ENCODE measurements at places on chromosomes 3 and 15.

GRCh38 chr3:119310071-119310470 is 15.9 kb downstream of the ARHGAP31 start:
- DNase-seq = no peak

- DNase-seq = no peak
Observed at GRCh38 chr3:143837076-143837475, 11.2 kb downstream of the SLC9A9 start.

DNA sequence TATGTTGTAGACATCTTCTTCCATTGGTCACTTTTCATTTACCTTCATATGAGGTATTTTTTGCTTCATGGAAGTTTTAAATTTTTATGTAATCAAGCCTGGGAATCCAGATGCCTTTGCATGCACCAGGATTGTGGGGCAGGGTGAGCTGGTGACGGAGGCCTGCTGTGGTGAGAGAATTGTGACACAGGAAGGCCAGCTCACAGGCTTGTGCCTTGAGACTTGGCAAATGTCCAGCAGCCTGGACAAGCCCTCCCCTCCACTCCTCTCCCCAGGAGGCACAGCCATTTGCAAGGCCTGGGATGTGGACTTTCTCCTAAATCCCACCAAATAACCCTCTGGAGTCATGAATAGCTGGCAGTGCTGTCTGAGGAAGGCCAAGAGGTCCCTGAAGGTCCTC is 67.4 kb downstream of the RHCG start:
- no peak for DNase-seq

DNA sequence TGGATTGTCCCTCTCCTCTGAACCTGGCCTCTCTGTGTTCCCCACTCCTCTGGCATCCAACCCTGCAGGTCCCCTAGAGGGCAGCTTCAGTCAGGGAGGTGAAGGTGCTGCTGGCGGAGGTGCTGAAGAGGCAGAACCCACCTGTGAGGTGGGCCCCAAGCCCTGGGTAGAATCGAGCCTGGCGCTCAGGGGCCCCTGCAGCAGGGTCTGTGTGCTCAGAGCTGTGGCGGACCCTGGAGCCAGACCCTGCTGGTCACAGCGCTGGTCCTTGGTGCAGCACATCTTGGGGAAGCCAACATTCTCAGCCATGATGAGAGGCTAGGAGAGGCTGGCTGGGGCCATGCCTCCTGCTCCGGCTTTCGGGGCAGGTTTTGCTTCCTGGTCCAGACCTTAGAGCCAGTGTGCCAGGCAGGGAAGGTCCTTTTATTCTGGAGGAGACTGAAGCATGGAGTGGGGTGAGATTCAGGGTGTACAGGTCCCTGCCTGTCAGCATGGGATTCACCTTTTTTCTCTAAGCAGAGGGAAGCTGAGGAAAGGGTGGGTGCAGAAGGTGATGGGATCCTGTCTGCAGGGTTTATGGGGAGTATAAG is 54.7 kb upstream of the TAMM41 start:
- no peak for DNase-seq

GRCh38 chr3:70506775-70507174 is 194.3 kb upstream of the MDFIC2 start:
- DNase-seq = no peak

- DNase-seq = no peak
Observed at GRCh38 chr15:96514607-96515285, 184.2 kb downstream of the NR2F2 start.

DNA sequence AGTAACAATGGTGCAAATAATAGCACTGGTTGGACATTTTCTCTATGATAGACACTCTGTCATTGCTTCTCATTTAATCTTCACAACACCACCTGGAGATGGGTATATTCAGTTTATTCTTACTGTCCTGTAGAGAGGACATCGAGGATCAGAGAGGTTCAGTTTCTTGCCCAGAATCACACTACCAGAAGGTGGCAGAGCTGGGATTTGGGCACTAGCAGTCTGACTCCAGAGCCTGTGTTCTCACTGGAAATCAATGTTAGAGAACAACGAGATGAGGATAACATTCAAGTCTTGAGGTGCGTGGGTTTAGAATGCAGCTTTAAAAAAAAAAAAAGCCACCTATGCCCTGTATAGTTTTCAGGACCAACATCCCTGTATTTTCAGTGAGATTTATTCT is 127.8 kb downstream of the SYNPR start:
- DNase-seq = no peak

- no peak for DNase-seq
Observed at GRCh38 chr15:44710236-44711095, 657 bp downstream of the PATL2 start.

DNA sequence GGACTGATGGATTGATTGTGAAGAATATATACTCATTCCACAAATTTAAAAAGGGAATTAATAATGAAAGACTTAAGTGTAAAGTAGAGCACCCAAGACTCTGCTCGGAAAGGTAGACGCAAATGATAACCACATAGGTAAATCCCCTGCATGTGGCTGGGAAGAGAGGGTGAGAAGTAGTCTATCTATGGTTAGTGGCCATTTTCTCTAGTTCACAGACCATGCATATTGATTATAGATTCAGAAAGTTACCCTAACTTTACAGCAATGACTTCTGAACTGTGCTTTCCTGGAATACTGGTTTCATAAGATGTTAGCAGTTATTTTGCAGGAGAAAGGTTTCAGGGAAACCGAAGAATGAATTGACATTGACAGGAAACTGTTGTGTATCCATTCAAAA is 51.7 kb downstream of the CASR start:
- no peak for DNase-seq

DNA sequence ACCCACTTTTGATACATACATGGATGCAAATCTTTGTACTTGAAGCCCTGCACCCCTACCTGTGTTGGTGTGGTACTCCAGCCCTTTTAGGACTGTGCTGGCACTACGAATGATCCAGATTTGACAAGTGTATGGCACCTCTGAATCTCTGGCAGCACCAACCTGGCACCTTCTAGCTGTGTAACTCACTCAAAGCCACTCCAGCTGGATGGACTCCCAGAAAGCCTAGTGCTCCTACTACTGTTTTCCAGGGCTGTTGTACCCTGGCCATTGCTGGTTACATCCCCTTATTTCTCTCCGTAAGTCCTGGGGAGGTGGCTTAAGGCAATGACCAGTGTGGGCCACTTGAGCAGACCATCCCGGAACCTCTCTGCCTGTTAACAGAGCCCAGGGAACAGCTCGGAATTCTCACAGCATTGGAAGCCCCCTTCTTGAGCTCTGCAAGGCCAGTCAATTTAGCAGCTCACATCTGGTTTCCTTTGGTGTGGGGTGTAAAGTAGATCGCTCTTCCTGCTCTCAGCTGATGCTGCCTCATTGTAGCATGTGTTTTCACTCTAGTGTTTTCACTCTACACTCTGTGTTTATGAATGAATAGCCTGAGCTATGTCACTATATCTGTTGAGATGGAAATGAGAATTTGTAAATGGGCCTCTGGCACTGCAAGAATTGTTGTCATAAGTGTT is 12.2 kb downstream of the CALML4 start:
- DNase-seq = no peak

- DNase-seq = no peak
Observed at GRCh38 chr15:79623488-79623887, 191.4 kb downstream of the MINAR1 start.

DNA sequence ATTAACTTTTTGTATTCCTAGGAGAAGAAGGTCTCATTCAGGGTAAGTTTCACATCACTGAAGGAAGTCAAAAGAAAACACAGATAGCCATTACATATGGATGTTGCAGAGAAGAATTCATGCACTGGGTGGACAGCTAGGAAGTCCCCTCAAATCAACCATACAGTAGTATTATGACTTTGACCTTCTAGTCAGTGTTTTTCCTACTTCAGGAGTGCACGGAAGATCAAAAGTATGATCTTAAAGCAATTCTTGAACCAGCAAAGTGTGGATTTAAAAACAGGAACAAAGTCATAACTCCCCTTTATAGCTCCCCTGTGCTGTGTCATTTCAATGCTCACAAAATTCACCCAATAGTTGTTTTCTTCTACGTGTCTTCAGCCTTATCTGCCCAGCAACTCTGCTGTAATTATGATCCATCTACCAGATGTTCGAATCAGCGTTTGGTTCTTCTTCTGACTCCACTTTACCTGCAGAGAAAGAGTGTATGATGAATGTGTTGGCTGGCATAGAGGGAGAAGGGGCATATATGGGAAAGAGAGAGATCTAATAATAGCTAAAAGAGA is 118.1 kb upstream of the MEIS2 start:
- DNase-seq = no peak

DNA sequence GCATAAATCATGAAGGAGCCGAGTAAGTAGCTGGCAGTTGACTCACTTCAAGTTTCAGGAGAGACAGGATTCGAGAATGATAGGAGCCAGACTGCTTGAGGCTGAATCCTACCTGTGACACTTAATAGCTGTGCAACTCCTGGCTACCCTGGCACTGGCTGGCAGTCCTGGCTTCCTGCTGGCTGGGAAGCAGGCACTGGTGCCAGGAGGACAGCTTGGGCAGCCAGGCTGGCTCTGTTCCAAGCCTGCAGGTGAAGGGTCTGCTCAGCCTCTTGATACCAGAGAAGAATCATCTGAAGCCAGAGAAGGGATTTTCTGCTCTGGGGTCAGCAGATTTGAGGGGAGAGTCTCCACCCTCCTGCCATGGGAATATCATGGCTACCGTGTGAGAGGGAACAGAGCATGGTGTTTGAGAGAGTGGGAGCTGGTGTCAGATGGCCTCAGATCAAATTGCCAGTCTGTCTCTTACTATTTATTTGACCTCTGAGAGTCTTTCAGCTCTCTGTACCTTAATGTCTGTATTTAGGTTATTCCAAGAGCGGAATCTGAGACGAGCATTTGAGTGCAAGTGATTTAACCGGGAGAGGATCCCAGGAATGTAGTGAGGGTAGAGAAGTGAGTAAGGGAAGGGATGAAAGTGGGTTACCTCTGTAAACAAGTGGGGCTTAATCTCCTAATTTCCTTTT is 4.4 kb upstream of the XIRP1 start:
- DNase-seq = no peak

GRCh38 chr15:45641374-45641781 is 6.5 kb downstream of the SQOR start:
- no peak for DNase-seq

DNA sequence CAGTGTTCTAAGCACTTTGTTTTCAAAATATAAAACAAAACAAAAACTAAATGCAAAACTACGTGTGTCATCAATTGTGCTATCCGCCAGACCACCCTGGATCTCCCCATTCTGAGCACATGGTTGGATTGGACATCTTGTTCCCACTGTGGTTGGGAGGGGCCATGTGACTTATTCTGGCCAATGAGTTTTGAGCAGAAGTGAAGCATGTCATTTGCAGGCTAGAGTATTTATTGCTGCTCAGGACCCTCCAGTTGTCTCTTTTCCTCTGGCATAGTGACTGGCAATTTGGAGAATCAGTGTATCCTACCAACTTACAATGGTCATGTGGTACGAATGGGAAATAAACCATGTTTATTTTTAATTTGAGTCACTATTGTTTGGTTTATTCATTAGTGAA is 70.2 kb upstream of the ST8SIA2 start:
- DNase-seq = no peak

DNA sequence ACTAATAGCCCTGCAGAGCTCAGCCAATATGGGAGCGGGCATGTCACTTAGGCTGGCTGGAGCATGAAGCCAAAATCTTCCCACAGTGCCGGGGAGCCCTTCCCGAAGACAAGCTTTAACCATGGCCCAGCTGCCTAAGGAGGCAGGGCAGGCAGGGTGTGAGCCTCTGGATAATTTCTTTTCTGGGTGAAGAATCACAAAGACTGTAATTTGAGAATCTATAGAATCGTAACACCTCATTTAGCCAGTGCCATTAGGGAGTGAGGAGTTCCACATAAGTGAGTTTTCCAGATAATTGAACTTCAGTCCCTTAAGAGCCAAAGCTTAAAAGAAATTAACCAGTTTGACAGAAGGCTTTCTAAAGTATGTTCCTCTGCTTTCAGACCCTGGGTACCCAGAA is 40.2 kb upstream of the TLE3 start:
- DNase-seq = no peak

DNA sequence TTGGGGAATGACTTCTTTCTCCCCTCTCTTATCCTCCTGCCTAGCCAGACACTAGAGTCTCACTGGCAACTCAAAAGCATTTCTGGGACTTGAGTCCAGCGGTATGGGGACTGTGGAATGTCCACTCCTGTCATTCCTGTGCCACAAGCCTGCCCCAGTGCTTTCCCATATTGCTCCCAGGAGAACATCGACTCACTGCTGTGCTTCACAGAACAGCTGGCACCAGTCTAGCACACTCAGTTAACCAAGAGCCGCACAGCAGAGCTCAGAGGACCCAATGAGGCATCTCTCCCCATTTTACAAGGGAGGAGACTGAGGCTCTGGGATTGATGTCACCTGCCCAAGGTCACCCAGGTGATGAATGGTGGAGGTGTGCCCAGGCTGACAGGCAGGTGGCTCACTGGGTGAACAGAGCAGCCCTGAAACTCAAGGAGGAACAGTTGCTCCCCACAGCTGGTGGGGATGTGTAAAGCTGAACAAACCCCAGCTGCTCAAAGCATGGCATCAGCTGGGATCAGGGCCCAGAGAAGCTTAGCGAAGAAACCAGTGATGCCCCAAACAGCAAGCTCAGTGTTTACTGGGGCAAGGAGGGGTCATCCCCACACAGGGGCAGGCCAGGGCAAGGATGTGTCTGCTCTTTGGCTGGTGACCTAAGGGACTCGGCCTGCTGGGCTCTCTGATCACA is 35.4 kb upstream of the DUSP7 start:
- DNase-seq = no peak

GRCh38 chr3:156678197-156678596 is 3.8 kb downstream of the TIPARP start:
- no peak for DNase-seq

- DNase-seq = no peak
Observed at GRCh38 chr3:59510576-59510975, 460.8 kb upstream of the CFAP20DC start.

DNA sequence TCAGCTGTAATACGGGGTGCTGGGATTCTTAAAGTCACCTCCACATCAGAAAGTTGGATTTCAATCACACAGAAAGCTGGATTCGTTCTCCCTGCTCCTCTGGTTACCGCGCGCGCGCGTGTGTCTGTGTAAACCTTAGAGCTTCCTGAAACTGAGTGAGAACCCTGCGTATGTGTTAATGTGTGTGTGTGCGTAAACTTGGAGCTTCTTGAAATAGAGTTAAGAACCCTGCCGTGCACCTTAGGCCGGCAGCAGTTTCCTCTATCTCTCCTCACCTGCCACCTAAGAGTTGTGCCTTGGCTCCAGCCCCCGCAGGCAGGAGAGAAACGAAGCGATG is 531 bp downstream of the LZTFL1 start:
- peak; percentile 1 for DNase-seq

GRCh38 chr3:96430079-96430478 is 384.3 kb upstream of the EPHA6 start:
- DNase-seq = no peak

DNA sequence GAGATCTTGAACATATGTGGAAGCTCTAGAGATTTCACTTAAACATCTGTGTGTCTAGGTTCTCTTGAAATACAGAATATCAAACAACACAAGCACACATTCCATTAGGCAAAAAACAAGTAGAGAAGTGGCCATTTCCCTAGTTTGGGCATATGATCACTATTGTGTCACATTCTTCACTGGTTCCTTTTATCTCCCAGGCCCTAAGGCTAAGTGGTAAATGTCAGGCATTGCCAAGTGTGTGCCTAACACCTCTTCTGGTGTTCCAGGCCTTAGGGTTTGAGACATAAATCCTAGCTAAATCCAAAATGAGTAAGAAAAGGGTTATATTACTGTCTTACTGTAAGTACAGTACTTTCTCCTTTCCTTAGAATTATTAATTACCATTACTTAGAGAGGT is 880.1 kb downstream of the PDCD6IP start:
- no peak for DNase-seq

All from neural crest cell (in vitro differentiated cells).